ENCODE measurements at places on chromosomes 6 and 20. TPM values are rescaled to one million over a fixed set of nuclear protein-coding genes. Genes with fewer than 3 reads are reported as not detected.

The ME1 gene
- 19.8 TPM for total RNA-seq

The TCF15 gene
- 20.4 TPM for total RNA-seq

The DOP1A gene
- 7.6 TPM for total RNA-seq

The BCL2L1 gene
- 143 TPM for total RNA-seq

The AIF1 gene
- not detected for total RNA-seq

The HLA-DPA1 gene
- total RNA-seq: 12.8 TPM

The HDGFL1 gene
- not detected for total RNA-seq

- DNase-seq: peak; percentile 22
These were observed at the start of gene PFDN4 for GRCh38 chr20:54207743-54208547. TSS of gene PFDN4 (plus strand) at chr20:54208087. CDS start at chr20:54208101, 14 bp downstream.

DNA sequence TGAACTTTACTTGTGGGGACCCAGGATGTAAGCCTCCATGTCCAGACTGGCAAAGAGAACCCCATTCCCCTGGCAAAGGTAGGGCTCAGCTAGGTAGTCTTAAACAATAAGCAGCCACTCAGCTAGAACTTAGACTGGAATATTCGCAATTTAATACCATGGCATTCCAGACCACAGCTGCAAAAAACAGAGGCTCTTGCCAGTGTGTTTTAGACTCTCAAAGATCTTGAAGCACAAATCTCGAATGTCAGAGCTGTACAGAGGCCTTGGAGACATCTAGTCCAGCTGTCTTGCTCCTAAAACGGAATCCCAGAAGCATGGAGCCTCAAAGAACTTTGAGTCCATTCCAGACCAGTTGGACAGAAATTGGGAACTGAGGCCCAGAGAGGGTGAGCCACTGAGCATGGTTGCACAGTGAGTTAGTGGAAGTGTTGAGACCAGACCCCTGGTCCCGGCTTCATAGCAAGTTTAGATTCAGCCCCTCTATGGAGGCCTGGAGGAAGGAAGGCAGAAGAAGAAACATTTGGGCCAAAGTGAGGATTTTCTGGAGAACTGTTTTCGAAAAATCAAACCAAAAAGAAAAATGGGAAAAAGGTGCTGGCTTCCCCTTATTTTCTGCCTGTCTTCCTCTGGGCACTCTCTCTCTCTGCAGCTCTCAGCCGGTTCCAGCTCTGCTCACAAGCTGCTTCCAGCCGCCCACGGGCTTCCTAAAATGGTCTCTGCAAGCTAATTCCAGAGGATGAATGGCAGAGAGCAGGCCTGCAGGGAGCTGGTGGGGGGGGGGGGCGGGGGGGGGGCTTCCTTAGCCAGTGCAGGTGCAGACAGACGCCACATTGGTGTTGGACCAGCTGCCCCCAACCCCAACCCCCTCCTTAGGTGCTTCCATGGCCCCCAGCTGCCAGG lies 32.4 kb downstream of the AAR2 start:
- DNase-seq: no peak

GRCh38 chr6:131600716-131601115 lies 27.3 kb downstream of the MED23 start:
- DNase-seq: no peak

DNA sequence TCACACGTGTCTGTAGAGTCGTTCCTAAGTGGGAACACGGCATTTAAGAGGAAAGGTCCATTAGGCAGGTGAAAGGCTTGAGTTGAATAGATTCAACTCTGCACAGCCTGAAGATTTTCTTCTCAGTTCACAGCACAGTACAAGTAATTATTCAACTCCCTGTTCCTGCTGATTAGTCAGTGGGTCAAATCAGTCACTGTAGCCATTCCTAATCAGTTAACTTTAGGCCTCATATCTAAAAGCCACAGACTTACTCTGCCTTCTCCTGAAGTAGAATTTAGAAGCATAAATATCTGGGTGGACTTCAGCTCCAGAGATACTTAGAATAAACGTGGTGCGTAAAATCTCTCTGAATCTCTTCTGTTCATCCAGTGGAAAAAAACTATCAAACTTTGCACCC lies 872.4 kb downstream of the C6orf118 start:
- no peak for DNase-seq

GRCh38 chr6:46651006-46651405 lies 1.6 kb downstream of the CYP39A1 start:
- DNase-seq: no peak

- DNase-seq: no peak
These were observed 6.7 kb downstream of the NCOA5 start for GRCh38 chr20:46083101-46083500.

DNA sequence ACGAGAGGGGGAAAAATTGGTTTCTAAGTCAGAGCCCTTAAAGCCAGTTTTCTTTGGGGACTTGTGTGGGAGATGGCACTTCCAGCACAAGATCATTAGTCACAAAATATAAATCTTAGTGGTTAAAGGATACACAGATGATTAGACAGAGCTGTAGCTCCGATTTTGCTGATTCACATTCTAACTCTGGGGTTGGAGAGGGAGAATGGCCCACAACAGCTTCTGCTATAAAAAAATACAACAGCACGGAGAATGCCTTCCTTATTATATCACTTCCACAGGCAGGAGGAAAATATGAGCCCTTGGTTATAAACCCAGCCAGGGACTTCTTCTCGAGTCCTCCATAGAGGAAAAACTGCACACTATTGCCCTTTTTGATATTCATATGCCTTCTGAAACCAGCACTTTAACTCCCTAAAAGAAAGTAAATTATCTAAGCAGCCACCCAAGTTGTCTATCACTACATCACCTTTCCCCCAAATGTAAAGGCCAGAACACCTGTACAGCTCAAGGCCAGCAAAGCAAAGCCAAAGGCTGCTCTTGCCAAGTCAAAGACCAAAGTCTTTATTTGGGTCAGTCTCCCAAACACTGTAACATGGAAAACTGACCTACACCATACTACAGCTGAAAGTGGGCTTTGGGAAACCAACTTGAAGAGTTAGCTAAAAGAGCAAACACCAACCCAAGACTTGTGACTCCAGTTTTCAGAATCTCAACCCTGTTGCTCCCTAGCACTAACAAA lies 10.4 kb downstream of the MRPL14 start:
- DNase-seq: no peak

DNA sequence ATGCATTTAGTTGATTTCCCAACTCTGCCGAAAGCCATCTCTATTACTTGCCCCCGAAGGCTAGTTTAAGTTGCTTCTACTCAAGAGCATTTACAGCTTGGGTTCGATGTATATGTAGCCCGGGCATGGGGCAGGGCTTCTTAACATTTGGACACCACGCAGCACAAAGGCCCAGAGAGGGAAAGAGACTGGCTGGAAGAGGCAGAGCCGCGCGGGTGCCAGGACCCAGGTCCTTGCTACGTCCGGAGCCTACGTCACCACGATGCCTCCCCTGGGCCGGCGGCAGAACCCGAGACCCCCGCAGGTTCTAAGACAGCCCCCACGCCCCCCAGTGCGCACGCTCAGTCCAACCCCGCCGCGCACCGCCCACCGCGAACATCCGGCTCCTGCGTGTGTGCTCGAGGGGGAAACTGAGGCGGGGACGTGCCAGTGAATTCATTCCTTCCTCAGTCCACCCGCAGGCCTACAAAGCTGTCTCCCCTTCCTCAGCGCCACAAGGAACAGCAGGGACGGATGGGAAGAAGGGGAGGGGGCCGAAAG lies 367 bp upstream of the PCIF1 start:
- DNase-seq: no peak

DNA sequence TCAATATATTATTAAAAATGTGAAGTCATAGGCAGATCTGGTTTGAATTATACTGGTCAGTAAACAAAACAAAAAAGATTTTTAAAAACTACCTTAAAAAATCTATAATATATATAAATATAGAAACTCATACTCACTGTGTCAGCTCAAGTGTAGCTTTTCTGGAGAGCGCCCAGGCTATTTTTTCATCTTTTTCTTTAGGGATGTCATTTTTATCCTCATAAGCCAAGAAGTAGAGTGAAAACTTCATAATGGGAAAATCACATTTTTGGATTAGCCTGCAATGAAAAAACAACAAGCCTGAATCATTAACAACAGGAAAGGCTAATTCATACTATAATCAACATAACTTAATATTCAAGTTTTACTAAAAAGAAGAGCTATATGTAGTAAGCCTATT lies 18.7 kb downstream of the GLO1 start:
- no peak for DNase-seq

DNA sequence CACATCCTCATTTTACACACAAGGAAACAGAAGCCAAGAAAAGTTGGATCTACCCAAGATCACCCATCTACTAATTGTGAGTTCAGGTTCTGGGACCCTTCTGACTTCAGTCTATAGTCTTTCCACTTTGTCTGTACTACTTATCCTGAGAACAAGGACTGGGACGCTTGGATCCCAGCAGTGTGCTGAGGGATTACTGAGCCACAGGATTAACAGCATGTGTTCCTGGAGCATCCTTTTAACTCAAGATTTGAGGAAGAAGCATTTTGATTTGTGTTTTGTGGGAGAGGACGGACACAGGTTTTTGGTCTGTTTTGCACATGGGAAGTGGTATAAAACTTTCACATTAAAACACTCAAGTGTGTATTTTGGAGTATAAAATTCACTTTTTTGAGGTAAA lies 4.4 kb downstream of the ENPP4 start:
- DNase-seq: no peak

- no peak for DNase-seq
These were observed 58.1 kb downstream of the TMEM242 start for GRCh38 chr6:157265186-157265585.

- no peak for DNase-seq
These were observed at the start of gene TCF15 for GRCh38 chr20:610130-611046. TSS of gene TCF15 (minus strand) at chr20:610309. CDS start at chr20:610237, 72 bp downstream.

DNA sequence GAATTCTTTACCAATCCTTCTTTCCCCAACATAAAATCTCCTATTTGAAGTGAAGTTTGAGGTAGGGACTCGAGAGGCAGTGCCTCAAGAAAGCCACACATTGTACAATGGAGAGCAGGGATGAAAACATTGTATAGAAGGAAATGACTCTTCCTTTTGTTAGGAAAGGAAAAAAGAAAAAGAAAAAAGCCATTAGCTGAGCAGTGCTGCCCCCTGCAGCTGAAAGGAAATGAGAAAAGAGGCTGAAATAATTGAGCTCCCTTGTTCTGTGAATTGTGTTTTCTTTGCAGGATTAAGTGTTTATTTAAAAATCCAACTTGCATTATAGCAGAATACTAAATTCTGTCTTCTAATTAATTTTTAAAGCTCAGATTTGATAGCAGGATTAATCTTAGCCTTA lies 162.9 kb upstream of the SASH1 start:
- peak; percentile 20 for DNase-seq

DNA sequence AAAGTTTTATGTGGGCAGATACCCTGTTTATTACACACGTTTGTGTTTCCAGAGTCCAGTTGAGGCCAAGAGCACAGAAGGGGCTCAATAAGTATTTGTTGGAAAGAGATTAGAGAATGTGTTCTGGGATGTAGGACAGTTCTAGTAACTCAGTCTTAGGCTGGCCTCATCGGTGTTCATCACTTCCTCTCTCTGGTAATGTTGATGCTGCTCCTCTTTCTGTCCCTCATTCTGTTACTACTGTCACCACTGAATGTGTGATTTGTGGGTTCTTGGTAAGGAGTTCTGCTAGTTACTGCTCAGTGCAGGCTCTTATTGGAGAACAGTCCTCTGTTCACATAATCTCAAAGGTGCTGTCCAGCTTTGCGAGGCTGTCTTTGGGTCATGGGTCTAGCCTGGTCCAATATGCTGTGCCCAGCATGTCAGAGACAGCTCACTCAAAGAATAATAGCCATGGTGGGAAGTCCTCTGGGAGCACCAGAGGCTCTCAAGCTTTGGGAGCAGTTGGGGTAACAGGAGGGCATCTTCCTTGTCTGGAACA lies 1.3 kb downstream of the RFPL4B start:
- no peak for DNase-seq

DNA sequence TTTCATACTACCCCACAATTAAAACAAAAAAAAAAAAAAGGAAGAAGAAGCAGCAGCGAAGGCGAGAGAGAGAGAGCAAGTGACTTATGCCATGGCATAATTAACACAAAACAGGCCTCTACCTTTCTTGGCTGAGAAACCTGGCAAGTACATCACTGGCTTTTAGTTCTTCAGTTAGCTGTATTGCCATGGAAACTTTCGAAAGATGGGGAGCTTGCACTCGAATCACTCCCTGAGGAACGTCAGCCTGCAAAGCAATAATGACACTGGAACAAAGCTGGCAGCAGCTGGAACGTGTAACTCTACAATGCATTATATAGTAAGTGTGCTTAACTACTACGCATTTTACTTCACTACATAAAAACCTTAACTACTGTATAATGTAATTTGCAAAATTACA lies 126.1 kb downstream of the ARHGAP18 start:
- DNase-seq: no peak

- no peak for DNase-seq
These were observed 453.3 kb upstream of the NRSN1 start for GRCh38 chr6:23672737-23673136.

- DNase-seq: no peak
These were observed 87.5 kb downstream of the ANKRD60 start for GRCh38 chr20:58140787-58141425.

DNA sequence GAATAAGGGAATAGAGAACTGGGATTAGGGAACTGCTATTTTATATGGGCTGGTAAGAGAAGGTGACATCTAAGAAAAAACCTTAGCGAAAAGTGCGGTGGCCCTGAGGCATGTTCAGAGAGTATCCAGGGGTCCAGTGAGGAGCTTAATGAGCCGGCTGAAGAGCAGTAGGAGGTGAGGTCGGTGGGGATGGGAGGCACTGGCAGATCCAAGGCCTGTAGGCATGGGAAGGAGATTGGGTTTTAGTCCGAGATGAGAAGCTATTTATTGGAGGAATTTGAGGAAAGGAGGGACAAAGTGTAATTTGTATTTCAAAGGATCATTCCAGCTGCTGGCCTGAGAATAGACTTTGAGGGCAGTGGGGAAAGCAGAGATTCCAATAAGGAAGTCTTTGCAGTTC lies 123.8 kb downstream of the QKI start:
- DNase-seq: no peak

DNA sequence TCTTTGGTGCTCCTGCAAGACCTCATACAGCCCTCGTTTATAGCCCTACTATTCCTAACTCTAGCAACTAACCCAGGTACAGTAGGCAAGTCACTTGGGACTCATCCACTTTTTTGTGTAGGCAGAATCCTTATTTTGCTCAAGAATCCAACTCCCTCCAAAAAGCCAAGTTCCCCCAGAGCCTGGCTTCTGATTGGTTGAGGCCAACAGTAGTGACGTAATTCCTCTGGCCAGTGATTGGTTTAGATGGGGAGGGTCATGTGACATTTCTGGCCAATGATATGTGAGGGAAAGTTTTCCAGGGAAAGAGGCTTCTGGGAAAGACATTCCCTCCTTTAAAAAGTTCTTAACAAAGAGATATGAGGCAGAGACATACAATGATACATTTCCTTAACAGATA lies 32.1 kb downstream of the KIAA1755 start:
- DNase-seq: no peak

- no peak for DNase-seq
These were observed 558.7 kb upstream of the MMS22L start for GRCh38 chr6:97841763-97842162.
